CD4-positive, alpha-beta T cell treated with Interleukin-10 for 1 hour (primary cell): ENCODE measurements at places on chromosomes 13 and 19.

DNA sequence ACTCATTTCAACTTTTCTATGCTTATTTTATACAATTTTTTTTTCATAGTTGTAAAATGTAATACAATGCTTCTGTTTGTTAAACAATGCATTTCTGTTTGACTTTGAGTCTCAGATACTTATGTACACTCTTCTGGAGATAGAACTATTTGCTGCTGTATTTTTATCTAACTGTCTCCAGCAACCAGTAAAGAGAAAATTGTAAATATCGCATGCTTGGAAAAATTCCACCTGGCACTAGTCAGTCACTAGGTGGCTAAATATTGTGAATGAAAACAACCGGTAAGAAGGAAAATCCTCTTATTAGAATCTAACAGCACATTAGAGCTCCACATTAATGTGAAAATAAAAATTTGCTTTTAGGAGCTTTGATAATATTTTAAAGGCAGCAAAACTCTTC lies 876.5 kb downstream of the PCDH9 start:
- no peak for DNase-seq

GRCh38 chr13:109996404-109996960 lies 210.1 kb upstream of the IRS2 start:
- no peak for DNase-seq

- DNase-seq, result no peak
These were observed 49.8 kb downstream of the KATNAL1 start for GRCh38 chr13:30257468-30258099.

DNA sequence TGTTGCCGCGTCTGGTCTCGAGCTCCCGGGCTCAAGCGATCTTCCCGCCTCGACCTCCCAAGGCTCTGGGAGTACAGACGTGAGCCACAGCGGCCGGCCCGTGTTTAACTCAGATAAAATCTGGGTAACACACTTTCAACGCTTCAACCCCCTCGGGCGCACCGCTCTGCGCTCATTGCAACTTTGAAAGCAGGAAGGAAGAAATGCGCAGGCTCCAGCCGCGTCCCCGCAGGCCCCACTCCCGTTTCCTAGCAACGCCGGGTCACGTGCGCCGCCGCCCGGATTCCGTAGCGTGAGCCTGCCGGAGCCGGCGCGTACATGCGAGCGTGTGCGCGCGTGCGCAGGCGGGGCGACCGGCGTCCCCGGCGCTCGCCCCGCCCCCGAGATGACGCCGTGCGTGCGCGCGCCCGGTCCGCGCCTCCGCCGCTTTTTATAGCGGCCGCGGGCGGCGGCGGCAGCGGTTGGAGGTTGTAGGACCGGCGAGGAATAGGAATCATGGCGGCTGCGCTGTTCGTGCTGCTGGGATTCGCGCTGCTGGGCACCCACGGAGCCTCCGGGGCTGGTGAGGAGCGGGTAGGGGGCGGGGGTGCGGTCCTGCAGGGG lies at the start of gene BSG:
Gene BSG, plus strand, starts transcription at position 457 of the 603 bp plus-strand sequence. Its CDS starts 39 bp downstream, at position 496.
- DNase-seq, result peak; percentile 98

DNA sequence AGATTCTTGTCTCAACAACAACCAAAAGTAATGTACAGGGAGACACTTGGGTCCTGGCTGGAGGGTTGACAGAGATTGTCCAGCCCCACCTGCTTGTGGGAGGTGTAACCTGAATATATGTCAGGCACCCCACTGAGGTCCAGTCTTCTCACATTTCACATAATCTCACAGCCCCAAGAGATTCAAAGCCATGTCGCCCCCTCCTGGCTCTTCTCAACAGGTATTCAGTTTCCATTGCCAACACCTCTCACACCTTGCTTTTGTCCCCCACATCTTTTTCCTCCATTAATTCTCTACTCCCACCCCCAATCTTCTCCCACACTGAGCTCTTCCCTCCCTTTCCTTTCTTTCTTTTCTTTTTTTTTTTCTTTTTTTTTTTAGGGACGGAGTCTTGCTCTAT lies 11.2 kb downstream of the UNC13A start:
- no peak for DNase-seq

GRCh38 chr13:110509971-110510786 lies 51.3 kb downstream of the RAB20 start:
- DNase-seq, result no peak

- DNase-seq, result no peak
These were observed 7.1 kb downstream of the GGACT start for GRCh38 chr13:100581504-100581903.

DNA sequence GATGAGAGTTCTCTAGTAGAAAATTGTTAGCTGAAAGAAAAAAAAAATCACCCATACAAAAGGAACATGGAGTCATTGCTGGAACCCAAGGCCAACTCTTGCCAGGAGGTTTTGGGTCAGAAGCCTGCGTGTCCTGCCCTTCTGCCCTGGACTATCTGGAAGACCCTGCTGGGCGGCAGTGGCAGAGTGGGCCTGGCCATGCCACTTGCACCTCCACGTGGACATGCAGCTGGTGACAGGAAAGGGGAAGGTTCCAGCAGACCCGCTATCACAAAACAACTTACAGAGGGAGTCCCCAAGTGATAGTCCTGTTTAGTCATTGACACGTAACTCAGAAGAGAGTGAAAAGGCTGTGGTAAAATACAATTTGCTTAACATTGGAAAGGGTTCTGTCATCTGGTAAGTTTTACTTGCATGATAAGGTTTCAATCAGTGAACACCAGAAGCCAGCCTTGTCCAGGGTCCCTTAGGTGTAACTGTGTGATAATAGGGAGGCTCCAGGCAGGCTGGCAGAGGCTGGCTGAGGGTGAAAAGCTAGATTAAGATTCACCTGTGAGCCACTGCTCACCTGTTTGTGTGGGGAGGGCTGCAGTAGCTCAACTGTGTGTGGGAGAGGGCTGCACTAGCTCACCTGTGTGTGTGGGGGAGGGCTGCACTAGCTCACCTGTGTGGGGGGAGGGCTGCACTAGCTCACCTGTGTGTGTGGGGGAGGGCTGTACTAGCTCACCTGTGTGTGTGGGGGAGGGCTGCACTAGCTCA lies 47.8 kb downstream of the COL4A2 start:
- DNase-seq, result no peak

DNA sequence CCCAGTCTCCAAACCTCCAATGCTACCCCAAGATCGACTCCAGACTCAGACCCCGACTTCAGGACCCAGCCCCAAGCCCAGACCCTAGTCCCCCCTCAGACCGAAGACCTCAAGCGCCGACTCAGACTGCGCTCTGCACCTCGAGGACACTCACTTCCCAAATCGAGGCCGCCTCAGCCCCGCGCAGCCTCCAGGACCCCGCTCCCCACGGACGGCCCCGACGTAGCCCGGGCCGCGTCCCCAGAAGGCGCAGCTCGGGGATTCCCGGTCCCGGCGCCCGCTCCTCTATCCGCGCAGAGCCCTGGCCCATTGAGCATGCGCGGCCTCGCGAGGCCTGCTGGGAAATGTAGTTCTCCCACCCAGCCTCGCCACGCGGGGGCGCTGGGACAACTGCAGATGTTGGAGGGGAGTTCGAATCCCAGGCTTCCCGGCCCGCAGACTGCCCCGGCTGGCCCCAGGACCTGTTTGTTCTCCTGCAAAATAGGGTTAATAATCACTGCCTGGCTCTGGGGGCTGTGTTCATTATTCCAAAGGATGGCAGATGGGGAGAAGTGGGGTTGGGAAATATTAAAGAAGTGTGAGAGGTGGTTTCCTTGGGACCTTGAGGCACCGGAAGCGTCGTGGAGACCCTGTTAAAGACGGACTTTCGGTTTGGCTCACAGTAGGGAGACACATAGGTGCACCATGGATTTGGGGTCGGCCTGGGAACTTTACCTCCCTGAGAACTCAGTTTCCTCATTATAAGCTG lies at the start of gene APBA3:
Gene APBA3, minus strand, starts transcription at position 311 of the 748 bp plus-strand sequence. CDS start 1,428 bp downstream, outside the sequence.
- DNase-seq, result peak; percentile 97
